ENCODE measurements at places on chromosomes 2 and 18.

GRCh38 chr18:55086906-55087305, 127.6 kb upstream of the CCDC68 start:
- no peak for DNase-seq

DNA sequence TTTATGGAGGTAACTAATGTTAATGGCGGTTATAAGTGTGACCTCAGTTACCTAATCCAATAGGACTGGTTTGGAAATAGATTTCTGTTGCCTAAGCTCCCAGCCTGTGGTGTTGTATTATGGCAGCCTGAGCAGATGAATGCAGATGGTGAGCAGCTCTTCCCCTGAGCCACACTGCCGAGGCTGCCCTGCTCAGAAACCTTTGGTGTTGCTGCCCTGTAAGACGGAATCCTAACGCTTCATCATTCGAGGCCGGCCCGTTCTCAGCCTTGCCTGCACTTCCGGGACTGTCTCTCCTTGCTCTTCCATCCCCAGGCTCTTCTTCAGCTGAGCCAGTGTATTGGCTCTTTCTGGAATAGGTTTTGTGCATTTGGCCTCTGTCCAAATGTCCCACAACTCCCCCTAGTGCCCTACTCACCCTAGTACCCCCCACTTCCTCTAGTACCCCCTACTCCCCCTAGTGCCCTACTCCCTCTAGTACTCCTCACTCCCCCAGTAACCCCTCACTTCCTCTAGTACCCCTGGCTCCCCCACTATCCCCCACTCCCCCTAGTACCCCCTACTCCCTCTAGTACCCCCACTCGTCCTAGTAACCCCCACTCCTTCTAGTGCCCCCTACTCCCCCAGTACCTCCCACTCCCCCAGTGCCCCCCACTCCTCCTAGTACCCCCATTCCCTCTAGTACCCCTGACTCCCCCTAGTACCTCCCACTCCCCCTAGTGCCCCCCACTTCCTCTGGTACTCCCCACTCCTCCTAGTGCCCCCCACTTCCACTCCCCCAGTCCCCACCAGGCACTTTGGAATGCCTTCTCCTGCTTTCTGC, 106.0 kb upstream of the TAF1B start:
- no peak for DNase-seq

DNA sequence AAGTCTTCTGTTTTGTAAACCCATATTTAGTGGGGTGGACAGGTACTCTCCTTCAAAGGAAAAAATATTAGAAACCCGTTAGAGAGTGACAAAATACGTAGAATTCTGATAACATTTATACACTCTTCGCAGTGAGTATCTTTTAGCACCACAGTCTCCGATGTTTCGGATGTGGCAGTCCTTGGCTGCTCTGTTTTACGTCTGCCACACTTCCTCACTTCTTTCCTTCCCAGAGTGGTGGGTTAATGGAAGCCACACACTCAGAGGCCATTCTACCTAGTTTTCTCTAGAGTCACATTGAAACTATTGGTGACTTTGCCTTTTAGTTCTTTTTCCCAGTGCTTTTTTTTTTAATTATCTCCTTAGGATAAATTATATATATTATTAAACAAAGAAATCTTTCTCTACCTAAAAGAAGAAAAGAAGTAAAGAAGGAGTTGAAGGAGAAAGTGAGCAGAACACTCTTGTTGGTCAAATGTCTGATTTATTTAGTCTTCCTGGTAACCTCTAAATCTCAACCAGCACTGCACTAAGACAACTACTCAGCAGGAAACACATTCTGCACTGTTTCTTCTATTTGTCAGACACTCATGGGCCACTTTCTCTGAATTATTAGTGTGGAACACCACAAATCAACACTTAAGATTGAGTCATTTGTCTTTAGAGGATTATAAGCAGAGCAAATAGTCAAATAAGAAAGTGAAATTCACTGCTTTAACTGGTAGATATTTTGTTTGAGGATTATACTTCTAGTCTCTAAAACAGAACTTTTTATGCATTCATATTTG, 451.3 kb upstream of the TMEFF2 start:
- DNase-seq, result no peak

DNA sequence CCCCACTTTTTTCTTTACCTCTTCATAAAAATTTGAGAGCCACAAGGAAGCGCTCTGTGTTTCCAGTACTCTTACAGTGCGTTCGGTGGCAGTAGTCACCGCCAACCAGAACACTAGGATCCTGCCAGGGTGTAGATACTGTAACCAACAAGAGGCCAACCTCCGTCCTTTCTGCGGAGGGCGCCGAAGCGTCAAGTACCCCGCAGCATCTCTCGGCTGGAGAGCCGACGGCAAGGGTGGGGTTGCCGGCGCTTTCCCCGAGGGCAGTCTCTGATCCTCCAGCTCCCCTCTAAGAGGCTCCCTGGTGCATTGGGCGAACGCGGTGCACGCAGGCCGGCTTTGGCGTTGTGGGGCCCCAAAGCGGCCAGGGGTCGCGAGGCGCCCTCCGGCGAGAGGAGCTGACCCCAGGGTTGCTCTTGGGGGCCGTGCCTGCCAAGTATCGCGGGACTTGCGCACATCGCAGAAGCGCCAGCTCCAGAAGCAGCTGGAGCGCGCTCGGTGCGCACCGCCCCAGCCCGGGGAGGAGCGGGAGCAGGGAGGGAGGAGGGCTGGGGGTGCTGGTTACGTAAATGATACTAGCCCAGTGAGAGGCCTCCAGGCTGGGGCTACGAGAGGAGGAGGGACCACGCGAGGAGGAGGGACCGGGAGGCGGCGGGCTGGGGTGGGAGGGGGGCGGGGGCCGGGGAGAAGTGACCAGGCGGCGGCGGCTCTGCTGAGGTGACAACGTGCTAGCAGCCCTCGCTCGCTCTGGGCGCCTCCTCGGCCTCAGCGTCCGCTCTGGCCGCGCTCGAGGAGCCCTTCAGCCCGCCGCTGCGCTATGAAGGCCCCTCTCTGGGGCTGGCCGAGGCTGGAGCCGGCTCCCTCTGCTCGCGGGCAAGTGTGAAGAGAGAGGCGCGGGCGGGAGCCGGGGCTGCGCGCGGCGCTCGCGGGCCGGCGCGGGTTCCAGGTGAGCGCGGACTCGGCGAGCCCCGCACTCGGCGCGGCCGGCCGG, at the start of gene GALNT13:
Gene GALNT13, plus strand, starts transcription at position 692 of the 991 bp plus-strand sequence.
- DNase-seq, result peak; percentile 90

DNA sequence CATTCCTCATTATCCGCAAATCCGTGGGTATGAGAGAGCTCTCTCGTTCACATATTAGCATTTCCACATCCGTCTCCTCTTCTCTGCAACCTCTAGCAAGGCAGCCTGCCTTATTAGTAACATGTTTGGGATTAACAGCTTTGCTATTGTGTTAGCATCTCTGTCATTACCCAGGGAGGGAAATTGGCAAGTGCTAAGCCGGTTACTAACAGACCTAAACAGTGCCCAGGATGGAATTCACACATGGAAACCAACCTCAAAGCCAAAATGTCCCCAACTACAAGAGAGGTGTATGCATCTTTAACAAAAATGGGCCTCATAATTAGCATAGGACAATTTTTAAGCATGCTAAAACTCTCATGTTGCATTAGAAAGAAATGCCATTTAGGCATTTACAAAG, 309.0 kb upstream of the MEIS1 start:
- DNase-seq, result no peak

- DNase-seq, result no peak
These were observed 24.1 kb upstream of the ANXA4 start for GRCh38 chr2:69717861-69718273.

GRCh38 chr2:235672720-235673119, 178.9 kb downstream of the AGAP1 start:
- no peak for DNase-seq

DNA sequence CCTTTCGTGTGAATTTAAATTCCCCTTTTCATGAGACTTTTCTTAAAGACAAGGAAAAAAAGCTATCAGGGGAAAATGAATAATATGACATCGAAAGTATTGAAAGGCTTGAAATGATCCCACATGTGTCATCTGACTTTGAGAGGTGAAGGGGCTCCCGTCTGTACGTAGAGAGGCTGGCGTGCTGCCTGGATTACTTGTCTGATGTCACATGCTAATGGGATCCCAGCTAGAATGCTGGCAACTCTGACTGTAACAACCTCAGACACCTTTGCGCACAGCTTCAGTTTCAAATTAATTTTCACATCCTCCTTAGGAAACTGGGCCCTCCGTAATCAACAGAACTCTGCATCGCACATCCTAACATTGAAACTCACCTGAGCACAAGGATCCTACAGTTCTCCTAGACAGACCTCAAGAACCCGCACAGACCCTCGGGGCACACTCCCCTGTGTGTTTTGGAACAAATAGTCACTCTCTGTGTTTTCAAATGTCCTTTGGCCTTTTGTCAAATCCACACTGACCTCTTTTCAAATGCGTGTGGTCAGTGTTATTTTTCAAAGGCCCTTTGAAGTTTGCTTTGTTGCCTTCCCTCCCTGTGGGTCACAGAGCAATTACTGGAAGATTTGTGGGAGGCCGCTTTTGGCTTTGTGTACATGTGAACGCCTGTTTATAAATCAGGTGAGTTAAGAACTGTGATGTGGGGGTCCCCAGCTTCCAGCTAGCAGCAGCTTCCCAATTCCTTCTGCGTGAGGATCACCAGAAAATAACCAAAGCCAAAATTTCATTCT, 65.9 kb downstream of the IL1R2 start:
- DNase-seq, result no peak

DNA sequence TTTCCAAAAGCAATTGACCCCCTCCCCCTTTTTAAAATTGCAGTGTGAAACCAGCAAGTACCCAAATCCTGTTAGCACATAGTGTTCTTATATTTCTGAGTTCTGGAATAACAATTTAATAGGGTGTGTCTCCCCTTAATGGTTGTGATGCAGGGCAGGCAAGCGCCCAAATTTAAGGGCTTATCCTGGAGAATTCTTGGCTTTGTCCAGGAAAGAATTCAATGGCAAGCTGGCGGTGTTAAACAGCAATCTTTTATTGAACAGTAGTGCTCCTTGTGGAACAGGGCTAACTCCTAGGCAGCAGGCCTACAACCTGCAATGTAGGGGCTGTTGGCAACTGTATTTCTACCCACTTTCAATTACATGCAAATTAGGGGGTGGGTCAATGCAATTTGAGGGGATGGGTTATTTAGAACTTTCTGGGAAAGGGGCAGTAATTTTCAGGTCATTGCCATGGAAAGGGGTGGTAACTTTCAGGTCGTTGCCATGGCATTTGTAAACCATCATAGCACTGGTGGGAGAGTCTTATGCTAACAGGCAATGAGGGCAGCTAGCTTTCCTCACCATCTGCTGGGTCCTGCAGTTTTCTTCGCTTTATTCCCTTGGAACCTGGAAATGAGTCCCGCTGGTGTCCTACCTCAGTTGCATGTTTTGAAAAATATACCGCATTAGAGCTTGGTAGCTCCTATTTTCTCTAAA, 149.0 kb upstream of the KCTD1 start:
- no peak for DNase-seq

DNA sequence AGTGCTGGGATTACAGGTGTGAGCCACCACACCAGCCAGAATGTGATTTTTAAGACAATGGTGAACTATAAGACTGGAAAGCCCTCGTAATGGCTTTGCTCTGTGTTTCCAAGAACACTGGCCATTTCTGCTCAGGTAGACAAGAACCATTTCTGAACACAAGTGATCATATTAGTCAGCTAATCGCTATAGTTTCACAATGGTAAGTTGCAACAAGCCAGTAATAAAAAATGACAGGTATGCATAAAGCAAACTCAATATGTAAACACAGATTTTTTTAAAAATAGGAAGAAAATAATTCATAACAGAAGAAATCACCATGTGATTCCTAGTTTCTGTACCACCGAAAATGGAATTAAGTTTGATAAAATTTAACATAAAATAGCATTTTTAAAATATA, 166.5 kb downstream of the THADA start:
- DNase-seq, result no peak

DNA sequence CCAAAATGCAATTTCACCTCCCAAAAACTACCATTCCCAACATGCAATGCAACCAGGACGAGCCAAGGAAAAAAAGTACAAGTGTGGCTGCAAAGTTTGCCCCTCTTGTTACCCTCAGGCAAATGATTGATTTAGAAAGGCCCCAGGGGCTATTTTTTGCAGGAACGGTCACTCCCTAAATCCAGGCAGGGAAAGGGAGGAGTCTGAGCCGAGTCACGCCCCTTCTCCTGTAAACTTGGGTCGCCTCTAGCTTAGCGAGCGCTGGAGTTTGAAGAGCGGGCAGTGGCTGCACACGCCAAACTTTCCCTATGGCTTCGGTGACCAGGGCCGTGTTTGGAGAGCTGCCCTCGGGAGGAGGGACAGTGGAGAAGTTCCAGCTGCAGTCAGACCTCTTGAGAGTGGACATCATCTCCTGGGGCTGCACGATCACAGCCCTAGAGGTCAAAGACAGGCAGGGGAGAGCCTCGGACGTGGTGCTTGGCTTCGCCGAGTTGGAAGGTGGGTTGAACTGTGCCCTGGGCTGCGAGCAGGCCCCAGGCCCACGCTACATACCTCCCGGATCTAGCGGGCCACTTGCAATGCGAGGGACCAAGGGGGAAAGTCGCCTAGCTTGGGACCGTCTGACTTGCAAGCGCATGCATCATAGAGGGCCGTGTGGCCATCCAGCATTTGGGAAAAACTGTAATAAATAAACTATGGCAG, at the start of gene GALM:
Gene GALM, plus strand, starts transcription at position 261 of the 702 bp plus-strand sequence. Its CDS starts 48 bp downstream, at position 309.
- DNase-seq, result peak; percentile 79

DNA sequence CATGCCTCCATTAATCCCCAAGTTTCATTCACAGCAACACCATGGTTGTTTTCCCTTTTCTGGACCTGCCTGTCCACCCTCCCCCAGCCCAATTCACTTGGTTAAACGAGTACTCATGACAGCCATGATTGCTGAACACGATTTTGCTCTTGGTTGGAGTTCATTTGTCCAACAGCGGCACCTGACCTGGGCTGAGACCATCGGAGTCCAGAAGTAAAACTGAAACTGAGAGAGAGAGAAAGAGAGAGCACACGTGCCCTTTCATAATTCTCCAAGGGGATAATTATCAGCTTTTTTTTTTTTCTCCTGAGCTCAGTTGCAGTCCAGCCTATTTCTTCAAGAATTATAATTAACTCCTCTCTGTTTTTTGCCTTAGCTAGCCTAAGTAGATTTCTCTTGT, 13.7 kb upstream of the KIF5C start:
- DNase-seq, result no peak

- peak; percentile 63 for DNase-seq
These were observed 16.5 kb downstream of the B3GNT7 start for GRCh38 chr2:231411831-231412617.

GRCh38 chr18:3297025-3297984, 35.4 kb downstream of the MYL12B start:
- DNase-seq, result peak; percentile 74

DNA sequence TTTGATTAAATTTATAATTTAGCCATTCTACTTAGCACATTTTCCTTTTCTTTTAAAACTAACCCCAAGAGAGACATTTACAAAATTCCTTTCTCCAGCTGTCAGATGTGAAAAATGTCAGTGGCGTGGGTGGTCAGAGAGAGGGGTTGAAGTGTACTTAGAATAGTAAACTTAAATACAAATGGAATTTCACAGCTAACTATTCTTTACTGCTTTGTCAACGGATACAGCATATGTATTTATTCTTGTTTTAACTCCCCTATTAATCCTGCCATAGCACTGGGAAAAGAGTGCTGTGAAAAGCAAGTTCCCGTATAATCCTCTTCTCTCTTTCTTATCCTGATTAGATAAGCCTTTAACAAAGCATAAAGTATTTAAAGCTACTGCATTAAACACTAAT, 191.4 kb upstream of the CHAC2 start:
- DNase-seq, result peak; percentile 16

- no peak for DNase-seq
These were observed 31.0 kb downstream of the CFAP36 start for GRCh38 chr2:55550368-55551102.

Measured in NCI-H524 (cell line).